ENCODE measurements at places on chromosomes 5 and 9.

DNA sequence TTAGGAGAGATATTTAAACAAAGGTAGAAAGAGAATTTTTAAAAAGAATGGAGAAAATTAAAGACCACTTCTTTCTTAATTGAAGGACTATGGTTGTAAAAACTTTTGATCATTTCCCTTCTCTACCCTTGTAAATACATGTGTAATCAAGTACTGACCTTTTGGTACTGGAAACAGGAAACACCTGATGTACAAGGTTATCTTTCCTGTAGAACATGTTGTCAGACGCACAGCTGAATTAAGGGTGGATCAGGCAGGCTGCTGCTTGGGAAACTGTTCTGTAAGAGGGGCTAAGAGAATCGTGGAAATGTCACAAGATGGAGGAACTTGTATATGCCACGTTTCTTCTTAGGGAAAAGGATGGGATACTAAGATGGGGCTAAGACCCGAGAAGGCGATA is 341.6 kb downstream of the ZNF608 start:
- DNase-seq, result no peak

GRCh38 chr5:10949856-10950630 is 189.0 kb upstream of the DAP start:
- DNase-seq, result no peak

- no peak for DNase-seq
Measured at GRCh38 chr5:54030981-54031380, 279.4 kb downstream of the ARL15 start.

DNA sequence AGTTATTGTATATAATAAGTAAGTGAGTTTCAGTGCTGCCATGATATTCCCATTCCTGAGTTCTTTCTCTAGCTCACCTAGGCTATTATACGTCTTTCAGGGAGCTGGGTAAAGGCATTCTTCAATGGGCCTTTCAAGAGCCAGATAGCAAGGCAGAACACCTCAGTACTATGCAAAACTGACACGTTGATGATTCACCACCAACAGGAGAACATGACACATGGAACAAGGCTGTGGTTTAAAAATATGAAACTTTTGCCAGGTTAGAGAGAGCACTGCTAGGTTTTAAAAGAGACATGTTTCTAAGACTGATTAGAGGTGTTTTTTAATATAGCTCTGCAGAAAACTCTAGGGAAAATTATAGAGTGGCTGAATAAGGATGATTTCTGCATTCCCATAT is 95.9 kb downstream of the UGCG start:
- DNase-seq, result no peak

DNA sequence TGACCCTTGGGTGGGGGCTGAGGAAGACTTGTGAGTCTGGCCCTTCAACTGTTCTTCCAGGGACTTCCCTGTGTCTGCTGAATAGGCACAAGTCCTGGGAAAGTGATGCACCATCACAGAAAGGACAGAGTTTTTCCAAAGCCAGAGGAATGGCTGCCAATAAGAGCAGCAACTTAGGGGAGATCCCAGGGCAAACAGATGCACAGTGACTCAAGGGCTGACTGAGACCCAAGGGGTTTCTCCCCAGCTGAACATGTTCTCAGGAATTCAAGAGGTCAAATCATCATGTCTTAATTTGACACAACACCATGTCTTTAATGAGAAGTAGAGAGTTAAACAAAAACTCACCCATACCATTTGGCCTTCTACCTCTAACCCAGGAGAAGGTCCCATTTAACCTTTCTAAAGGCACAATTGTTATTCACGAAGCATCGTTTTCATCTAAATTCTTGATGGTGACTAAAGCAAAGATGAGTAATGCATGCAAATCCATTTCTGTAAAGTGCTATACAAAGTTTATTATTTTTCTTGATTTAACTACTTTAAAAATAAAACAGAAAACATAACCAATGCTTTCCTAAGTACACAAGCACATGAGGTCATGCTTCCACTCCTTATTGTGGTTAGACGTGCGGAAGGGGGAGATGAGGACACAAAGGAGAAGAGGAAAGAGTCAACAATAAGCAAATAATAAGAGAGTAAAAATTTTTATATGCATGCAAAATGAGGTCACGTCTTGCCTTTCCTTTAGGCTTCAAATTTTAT is 324.1 kb downstream of the PLK2 start:
- DNase-seq, result no peak

GRCh38 chr5:147750065-147750464 is 32.5 kb downstream of the JAKMIP2 start:
- no peak for DNase-seq

DNA sequence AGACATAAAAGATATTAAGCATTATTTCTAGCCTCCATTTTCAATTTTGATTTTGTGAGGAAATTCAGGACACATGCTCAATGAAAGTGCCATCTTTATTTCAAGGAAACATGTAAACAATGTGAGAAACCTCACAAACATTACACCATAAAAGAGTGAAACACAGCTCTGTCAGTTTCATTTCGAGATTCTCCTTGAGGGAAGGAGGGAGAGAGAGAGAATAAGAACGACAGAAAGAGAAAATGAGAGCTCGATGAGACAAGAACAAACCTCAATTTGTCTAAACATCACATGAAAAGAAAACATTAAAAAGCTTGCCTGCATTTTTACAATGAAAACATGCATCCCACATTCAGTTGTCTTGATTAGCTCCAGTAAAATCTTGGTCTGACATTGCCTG is 553.5 kb upstream of the MEF2C start:
- DNase-seq, result no peak

DNA sequence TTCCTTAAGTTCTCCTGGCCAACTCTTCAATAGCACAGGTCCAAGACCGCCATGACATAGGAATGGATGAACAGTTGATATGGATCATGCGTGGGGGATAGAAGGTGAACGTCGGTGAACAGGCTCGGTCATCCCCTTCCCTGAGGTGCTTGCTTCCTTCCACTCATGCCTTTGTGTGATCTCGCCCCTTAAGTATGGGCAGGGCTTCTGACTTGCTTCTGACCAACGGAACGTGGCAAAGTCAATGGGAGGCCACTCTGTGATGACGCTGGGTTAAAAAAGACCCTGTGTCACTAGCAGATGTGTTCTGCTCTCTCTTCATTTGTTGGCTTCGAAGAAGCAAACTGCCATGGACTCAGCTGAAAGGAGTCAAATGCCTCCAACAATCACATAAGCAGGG is 240.5 kb upstream of the TUT7 start:
- no peak for DNase-seq

DNA sequence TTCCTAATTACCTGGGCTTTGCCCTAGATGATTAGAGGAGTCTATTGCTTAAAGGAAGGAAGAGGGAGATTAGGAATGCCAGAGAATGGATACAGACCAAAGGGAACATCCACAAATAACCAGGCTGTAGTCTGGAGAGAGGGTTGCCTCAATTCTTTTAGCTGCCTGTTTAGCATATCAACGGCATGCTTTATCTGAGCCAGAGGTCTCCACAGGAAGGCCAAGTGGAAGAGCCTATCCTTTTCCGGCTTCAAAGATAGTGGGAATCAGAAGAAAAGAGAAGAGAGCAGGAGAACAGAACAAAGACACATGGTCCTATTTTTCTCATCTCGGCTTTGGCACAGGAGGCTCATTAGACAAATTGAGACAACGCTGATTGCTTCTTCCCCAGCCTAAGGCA is 142.4 kb downstream of the NMUR2 start:
- no peak for DNase-seq

GRCh38 chr9:27425827-27426510 is 98.1 kb upstream of the IFNK start:
- no peak for DNase-seq

- DNase-seq, result no peak
Measured at GRCh38 chr5:42429694-42430093, 6.5 kb downstream of the GHR start.

GRCh38 chr9:126398403-126399058 is 71.9 kb downstream of the MVB12B start:
- DNase-seq, result peak; percentile 79

DNA sequence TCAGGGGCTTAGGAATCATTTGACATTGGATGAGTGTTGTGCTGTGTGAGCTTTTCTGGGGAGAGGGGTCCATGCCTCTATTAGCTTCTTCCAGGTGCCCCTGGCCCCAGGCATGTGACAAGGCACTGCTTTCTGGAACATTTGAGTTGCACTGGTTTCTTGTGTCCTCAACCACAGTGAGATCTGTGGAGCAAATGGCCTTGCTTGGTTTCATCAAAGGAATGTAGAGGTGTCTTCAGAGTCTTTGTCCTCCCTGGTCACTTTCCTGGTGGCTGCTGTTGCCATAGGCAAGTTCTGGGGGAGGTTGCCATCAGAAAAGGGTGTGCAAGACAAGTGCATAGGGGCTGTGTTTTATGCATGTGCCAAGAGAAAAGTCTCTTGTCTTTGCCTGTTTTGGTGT is 157.5 kb downstream of the MACROH2A1 start:
- DNase-seq, result no peak

GRCh38 chr5:151023651-151024050 is 3.3 kb downstream of the GPX3 start:
- no peak for DNase-seq

DNA sequence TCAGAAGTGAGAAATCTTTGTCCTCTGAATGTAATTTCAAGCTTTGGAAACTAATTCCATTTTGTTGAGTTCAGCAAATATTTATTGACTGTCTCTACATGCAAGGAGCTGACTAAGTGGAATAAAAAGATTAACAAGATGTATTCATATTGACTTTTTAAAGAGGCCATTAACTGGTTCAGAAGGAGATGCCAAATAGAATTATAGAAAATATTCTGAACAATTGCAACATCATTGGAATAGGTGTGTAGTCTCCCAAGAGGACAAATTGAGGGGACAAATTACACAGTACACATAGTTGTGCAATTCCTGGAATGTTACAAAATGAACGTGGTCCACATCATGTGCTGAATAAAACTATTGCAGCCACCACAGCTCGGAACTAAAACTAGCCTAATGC is 224.2 kb downstream of the NPR3 start:
- no peak for DNase-seq

DNA sequence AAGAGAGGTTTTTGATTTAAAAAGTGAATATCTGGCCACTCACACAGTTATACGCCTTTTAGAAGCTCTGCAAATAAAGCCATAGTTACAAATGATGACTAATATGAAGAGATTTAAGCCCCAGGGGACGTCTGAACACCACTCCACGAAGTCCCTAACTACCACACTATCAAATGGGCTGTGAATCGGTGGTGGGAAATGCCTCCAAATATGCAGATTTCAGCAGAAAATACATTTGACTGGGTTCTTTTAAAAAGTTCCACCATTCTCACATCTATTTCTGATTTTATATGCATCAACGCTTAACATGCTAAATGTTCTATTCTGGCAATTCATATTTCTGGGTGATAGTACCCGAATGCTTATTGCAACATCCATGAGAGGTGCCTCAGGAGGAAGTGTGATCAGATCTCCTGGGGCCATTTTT is 22.5 kb downstream of the TICAM2 start:
- DNase-seq, result no peak

DNA sequence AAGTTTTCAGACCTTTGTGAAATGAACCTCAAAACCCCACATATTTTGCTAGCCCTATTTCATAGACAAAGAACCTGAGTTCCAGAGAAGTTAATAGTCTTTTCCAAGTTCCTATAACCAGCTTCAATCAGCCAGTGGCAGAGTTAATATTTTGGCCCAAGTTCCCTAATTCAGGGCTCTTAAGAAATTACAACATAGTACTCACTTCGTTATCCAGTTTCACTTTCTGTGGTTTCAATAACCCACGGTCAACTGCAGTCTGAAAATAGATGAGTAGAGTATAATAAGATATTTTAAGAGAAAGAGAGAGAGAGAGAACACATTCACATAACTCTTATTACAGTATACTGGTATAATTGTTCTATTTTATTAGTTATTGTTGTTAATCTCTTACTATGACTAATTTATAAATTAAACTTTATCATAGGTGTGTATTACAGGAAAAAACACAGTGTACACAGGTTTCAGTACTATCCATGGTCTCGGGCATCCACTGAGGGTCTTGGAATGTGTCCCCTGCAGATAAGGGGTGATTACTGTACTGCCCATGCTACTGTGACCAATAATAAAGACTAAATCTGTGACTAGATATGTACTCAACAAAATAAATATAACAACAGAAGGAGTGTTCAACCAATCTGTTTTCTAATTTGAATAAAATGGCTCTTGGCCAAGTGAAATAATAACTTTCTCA is 9.3 kb upstream of the MYOT start:
- DNase-seq, result no peak

GRCh38 chr5:67095346-67096171 is 101.0 kb downstream of the CD180 start:
- DNase-seq, result no peak

GRCh38 chr5:136145030-136145429 is 12.4 kb downstream of the SMAD5 start:
- DNase-seq, result no peak

GRCh38 chr5:91329283-91329682 is 53.8 kb downstream of the ARRDC3 start:
- DNase-seq, result no peak

GRCh38 chr5:126490167-126490940 is 67.1 kb downstream of the GRAMD2B start:
- DNase-seq, result no peak

DNA sequence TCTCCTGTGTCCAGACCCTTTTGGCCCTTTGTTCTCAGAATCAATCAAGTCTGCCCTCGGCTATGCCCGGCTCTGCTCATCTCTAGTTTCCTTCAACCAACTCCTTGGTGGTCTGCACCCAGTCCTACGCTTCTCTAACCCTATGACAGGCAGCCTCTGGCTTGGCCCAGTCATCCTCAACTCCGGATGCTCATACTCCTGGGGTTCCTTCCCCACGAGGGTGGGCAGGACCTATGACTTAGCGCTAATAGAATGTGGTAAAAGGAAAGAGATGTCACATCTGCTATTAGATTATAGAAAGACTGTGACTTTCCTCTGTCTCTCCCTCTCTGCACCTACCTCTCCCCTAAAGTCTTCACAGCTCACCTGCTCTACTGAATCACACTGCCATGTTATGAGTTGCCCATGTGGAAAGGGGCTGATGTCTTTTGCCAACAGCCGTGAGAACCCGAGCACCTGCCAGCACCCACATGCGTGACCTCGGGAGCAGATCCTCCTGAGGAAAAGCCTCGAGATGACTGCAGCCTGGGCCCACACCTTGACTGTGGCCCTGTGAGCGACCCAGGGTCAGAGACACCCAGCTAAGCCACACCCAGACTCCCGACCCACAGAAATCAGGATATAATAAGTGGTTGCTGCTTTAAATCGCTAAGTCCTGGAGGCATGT is 334.9 kb downstream of the GADD45G start:
- DNase-seq, result no peak

GRCh38 chr9:5389109-5389732 is 48.5 kb downstream of the PLGRKT start:
- DNase-seq, result no peak

GRCh38 chr9:93081931-93082330 is 14.1 kb upstream of the CARD19 start:
- DNase-seq, result no peak

GRCh38 chr9:126056312-126057021 is 270.2 kb upstream of the MVB12B start:
- DNase-seq, result no peak

DNA sequence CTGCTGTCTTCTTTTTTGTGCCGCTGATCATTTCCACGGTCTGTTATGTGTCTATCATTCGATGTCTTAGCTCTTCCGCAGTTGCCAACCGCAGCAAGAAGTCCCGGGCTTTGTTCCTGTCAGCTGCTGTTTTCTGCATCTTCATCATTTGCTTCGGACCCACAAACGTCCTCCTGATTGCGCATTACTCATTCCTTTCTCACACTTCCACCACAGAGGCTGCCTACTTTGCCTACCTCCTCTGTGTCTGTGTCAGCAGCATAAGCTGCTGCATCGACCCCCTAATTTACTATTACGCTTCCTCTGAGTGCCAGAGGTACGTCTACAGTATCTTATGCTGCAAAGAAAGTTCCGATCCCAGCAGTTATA is 17.1 kb downstream of the F2R start:
- no peak for DNase-seq

GRCh38 chr5:177462021-177462670 is 11.3 kb downstream of the DBN1 start:
- DNase-seq, result no peak

Data from activated CD8-positive, alpha-beta memory T cell treated with anti-CD3 and anti-CD28 coated beads for 48 hours (primary cell).